Skin of body (tissue), 3 donors: ENCODE measurements at places on chromosomes 2 and 18. TPM values are rescaled to one million over a fixed set of nuclear protein-coding genes. Genes with fewer than 3 reads are reported as not detected.

CPLX4 gene
- total RNA-seq, result not detected

ZNF396 gene
- 1.6 TPM for total RNA-seq

RAD51AP2 gene
- 0.20 TPM for total RNA-seq

ACVR2A gene
- 52.9 TPM for total RNA-seq

DNA sequence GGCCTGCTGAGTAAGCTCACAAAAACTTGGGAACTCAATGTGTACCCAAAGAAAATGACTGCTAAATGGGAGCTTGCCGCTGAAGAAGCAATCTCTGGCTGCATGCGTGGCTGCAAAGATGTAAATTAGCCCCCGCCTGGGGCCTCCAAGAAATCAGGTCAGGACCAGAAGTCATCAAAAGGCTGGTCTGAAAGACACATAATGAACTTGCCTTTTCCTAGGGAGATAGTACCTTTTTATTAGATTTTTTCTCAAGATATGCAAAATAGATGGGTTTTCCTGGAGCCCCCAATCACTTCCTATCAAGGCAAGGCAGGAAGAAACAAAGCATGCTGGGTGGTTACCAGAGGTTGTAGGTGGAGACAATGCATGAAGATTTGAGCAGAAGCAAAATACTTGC, 38.9 kb downstream of the PDCL3 start:
- DNase-seq, result no peak

DNA sequence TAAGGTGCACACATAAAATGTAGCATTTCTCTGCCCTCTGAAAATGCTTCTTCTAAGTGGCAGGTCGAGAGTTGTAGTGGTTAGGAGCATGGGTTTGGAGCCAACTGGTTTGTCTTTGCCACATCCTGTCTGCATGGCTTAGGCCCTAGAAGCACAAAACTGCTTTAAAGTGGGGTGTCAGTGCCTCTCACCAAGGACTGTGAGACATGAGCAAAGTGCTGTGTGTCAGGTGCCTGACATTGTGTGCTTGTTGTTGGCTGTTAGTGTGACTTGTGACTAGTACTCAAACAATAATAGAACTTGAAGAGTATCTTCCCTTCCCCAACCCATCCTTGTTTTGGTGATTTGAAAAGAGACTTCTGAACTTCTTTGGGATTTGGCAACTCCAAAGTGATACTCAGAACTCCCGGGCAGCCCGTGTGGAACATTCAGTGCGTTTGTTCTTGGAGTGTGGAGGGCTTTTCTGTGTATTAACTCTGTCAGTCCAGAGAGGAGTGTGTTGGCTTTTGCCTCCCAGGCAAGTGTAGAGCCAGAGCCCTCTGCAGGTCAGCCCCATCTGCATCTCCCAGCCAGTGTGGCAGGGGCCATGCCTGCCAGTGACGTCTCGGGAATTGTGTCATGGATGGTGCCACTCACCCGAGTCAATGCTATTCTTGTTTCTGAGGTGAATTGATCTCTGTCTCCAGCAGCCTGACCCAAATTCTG, 5.0 kb downstream of the MGAT5 start:
- no peak for DNase-seq

DNA sequence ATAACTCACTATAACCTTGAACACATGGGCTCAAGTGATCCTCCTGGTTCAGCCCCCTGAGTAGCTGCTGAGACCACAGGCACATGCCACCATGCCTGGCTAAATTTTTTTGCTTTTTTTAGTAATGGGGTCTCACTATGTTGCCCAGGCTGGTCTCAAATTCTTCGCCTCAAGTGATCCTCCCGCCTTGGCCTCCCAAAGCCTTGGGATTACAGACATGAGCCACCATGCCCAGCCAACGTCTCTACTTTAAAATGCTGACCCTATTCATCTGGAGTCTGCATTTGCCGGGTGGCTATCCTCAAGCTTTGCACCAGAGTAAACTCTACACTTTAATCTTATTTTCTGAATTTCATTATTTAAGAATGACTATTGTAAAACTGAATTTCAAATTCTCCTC, 37.6 kb upstream of the RALBP1 start:
- DNase-seq, result no peak

- peak; percentile 74 for DNase-seq
Measured at GRCh38 chr2:219736209-219736608, 108.8 kb downstream of the SLC4A3 start.

DNA sequence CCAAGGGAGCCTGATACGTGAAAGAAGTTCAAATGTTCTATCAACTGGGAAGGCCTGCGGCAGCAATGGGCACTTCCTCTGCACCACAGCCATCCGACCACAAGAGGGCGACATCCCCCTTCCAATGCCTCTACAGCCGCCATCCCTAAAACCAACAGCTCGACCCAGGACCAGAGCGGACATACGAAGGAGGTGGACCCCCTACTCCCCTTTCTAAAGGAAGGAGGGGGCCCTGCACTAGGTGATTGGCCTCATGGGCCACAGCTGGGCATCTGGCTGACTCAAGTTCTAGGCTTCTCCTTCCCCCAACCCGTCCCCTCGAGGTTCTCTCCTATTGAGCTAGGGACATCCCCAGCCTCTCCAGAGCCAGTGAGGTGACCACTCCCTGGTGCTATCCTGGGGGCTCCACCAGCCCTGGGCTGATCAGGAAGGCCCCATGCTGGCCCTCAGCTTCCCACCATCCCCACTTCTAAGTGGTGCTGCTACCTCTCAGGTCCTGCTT, 217.2 kb downstream of the TNS1 start:
- DNase-seq, result peak; percentile 24

DNA sequence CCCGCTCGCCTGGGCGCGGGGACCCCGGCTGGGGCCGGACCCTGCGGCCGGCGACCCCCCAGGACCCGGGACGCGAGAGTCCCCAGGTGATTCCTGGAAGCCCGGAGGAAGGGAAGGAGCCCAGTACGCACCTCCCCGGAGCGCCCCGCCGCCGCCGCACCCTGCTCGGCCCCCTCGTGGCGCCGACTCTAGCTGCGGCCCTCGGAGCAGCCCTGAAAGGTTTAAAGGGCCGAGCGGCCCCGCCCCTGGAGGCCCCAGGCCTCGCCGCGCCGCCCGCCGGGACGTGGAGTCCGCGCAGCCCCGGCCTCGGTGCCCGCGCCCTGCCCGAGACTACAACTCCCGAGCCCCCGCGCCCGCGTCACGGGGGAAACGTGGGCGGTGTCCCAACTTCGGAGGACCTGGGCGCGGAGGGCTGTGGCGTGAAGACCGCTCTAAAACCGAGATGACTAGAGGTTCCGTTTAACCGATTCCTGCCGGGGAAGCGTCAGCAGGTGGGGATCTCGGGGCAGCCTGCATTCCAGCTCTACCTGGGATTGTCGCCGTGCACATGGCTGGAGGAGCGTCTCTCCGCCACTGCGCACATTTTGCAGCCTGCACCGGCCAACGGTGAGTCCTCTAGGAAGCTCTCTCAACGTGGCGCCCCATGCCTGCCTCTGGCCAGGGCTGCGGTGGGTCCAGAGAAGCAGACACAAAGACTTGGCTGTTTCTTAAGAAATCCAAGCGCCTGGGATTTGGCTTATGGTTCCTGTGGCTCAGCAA, at the start of gene TMEM150A:
Gene TMEM150A (minus strand): TSS at position 223 of the 759 bp plus-strand sequence. CDS start 750 bp downstream, outside the sequence.
- peak; percentile 88 for DNase-seq

GRCh38 chr18:10858477-10858876, 290.9 kb downstream of the PIEZO2 start:
- DNase-seq, result no peak

DNA sequence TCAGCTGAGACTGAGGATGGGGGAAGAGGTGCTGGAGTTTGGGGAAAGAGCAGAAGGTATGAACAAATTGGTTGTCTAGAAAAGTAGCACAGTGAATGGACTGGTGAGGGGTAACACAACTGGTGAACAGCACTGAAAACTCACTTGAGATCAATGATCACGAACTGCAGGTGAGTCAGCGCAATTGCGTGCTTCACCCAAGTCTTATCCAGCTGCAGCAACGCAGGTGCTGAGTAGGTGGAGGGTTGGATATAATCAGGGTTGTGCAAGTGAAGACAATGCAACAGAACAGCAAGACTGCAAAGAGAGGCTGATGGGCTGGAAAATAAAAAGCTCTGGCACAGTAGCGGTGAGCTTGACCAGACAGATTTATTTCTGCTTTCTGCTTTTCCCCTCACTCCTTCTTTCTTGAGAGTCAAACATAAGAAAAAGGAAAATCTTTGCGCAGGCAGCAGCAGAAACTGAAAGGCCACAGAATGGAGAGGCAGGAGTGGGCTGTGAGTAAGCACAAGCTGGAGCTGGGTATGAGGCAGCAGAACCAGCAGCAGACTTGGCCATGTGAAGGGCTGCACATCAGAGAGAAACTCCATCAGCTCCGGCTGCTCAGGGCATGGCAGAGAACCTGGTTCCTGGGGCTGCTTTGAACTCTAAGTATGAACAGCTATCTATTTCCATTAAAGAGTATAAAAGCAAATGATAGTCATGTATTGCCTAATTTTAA, 99.4 kb upstream of the ARL5A start:
- DNase-seq, result no peak

DNA sequence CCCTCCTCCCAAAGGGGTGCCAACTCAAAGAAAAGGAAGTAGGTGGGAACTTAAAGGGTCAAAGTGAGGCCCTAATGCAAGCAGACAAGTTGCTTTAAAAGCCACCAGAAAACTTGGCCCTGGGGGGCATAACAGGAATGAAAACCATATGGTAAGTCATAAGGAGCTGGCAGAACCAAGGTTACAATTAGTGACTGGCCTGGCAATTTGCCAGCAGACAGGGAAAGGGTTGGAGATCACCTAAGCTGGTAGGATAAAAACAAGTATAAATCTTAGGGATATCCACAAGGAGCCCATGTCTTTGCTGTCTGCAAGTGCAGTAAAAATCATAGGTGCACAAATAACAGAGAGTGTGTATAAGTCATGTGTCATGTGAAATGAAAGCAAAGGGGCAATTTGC, 256.7 kb upstream of the LRRTM4 start:
- no peak for DNase-seq

DNA sequence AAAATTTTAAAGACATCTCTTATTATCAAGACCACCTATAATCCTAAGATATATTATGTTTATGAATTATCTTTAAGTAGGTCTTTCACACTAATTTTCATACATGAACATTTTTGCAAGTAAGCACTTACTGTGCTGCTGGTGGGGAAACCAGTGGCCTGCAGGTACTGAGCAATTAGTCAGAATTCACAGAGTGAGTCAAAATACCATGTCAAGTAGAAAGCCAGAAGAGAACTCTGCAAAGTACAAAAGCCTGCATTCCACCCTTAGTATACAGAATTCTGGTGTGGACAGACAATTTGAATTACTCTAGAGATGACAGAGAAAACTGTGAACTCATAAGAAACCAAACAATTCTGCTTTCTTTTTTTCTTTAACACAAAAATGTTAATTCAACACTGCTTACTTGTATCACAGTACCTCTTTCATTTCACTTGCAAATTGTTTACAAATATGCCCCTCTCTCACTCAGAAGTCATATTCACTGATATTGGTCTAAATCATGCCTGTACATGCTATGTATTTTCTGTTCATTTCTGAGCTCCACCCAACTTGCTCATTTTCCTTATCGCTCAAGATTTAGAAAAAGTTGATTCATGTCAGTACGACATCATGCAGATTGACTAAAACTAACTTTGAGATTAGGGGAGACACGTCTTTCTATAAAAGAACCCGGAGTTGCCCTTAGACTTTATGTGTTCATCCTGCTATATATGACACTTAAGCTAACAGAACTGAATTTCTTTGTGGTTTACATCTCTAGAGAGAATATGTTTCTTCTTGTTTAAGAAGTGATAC, 182.9 kb downstream of the IKZF2 start:
- DNase-seq, result no peak
